Tibial nerve (tissue), 4 donors: ENCODE measurements at places on chromosomes 13 and 19. TPM values are rescaled to one million over a fixed set of nuclear protein-coding genes. Genes with fewer than 3 reads are reported as not detected.

The CD70 gene
- not detected for total RNA-seq

The RNU6-9 gene
- not detected for total RNA-seq

The IGFL1 gene
- not detected for total RNA-seq

DNA sequence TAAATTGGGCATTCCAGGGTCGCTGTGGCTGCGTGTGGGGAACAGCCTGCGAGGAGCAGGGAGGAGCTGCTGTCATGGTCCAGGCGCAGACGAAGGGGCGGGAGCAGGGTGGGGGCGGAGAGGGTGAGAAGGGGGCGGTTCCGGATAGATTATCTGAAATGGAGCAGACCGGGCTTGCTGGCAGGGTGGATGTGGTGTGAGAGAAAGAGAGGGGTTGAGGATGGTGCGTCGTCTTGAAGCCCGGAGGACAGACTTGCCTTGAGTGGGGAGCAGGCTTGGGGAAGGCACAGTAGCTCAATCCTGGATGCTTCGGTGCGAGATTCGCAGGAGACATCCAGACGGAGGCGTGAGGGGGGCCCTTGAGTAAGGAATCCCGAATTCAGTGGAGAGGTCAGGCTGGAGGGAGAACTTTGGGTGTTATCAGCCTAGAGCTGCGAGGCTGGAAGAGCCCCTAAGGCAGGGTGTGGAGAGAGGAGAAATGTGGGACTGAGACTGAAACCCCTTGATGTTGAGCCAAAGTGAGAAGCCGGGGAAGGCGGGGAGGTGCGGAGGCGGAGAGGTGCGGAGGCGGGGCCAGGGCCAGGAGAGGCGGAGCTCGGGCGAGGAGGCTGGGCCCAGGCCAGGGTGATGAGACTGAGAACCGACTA lies 40.6 kb downstream of the DPF1 start:
- no peaks in the 10 kb centered on the region for H3K4me1 ChIP-seq
- H3K27ac ChIP-seq = no peak overlapping the region
- DNase-seq = no peak
- H3K36me3 ChIP-seq = no peaks in the 10 kb centered on the region
- H3K4me3 ChIP-seq = peak overlapping the region; percentile 13

- H3K4me1 ChIP-seq = no peaks in the 10 kb centered on the region
- no peak for DNase-seq
- H3K36me3 ChIP-seq = no peaks in the 10 kb centered on the region
- no peak overlapping the region for H3K4me3 ChIP-seq
Observed at GRCh38 chr13:40389081-40389641, 277.3 kb downstream of the FOXO1 start.
